ENCODE measurements at places on chromosomes 16 and 17.

- no peak for DNase-seq
These were observed 14.4 kb downstream of the TBKBP1 start for GRCh38 chr17:47708312-47708863.

DNA sequence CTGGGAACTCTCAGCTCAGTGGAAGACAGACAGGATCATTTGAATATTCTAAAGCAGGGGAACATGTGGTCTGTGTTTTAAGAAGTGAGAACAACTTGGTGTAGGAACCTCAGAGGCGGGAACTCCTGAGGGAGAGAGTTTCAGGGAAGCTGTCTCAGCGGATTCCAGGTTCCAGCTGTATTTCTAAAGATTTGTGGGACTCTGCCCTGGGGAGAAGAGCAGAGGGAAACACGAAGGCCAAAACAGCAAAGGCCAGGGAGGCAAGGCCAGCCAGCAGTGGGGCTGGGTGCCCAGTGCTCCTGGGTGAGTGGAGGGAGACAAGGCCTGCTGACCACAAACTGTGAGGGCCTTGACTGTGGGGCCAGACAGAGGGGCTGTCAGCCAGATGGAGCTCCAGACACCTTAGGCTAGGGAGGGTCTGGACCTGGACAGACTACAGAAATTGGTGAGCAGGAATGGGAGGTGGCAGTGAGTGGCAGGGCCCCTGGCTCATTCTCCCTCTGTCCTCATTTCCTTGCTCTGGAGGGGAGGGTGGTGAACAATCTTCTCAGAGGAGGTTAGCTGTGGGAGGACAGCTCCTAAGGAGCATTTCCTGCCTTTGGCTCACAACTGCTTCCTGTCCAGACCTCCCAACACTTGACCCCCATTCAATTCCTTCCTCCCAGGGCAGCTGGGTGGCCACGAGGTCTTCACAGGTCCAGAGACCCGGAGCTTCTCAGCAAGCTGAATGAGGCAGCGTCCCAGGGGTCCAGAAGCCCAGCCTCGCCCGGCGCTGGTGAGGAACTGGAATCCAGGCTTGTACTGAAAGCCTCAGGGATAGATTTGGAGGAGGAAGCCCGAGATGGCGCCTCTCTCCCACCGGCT, 21.0 kb upstream of the FZD2 start:
- no peak for DNase-seq

DNA sequence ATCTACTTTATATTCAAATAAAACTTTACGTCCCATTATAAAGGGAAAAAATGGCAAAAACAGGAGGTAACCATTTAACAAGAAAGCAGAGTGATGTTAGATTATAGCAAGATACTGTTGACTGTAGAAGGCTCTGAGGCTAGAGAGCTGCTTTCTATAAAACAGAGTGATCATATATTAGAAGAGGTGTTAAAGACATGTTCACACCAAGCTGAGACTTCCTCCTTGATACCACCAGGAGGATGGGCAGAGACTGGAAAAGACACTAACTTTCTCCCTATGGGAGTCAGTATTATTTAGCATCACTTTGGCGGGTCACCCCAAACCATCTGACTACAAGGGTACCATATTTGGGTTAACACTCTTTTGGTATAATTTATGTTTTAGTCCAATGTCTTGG, 687 bp upstream of the CIITA start:
- no peak for DNase-seq

DNA sequence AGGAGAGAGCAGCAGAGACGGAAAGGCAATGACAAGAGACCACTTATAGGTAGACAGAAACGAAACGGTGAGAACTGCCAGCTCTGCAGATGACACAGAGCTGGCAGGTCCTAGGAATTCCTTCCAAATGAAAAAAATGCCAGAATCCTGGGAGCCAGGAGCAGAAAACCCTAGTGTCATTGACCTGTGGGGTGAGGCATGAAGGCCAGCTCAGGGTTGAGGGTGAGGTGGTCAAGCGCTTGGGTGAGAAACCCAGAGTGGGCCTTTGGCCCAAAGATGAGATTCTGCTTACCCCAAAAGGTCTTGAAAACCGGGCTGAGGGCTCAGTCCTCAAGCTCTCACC, 9.2 kb downstream of the HIC1 start:
- no peak for DNase-seq

DNA sequence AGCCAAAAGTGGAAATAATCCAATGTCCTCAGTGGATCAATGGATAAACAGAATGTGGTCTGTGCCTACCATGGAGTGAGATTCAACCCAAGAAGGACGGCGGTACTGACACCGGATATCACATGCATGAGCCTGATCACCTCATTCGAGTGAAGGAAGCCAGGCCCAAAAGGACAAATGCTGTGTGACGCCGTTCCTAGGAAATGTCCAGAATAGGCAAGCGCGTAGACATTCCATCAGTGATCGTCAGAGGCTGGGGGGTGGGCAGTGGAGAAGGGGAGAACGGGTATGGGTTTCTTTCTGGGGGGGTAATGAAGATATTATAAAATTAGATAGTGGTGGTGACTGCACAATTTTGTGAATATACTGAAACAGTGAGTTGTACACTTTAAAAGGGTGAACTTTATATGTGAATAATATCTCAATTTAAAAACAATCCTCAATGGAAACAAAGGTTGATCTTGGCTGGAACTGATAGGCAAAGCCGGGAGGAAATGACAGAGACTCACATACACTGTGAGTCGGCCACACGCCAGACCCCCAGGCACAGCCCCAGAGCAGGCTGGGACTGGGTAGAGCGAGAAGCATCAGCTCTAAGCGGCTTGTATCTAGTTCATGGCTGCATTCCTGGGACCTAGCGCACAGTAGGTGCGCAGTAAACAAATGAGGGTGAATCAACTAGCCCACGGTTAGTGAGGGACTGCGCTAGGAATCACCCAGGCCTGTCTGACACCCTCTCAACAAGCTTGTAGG, 3.5 kb downstream of the DBNDD1 start:
- no peak for DNase-seq

GRCh38 chr16:23949630-23950290, 114.0 kb downstream of the PRKCB start:
- peak; percentile 70 for DNase-seq

- no peak for DNase-seq
These were observed 116.6 kb upstream of the C17orf78 start for GRCh38 chr17:37259030-37259735.

DNA sequence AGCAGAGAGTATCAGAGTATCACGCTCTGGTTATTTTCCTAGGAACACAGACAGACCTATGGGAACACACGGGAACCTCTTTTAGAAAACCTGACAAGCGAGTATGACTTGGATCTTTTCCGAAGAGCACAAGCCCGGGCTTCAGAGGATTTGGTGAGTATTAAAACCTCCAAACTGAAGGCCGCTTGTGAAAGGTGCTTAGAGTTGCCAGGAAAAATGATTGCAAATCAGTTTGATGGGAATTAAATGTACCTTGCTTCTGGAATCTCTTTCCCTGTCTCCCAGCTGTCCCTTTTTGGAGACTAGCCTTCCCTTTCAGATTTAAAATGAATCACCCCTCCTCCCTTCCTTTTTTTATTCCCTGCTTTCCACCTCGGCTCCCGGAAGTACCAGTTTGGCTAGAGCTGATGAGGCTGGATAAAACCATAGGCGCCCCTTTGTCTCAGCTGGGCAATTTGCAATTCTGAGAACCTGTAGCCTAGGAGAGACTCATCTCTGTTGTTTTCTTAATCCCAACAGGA, 27.3 kb downstream of the KAT7 start:
- no peak for DNase-seq

DNA sequence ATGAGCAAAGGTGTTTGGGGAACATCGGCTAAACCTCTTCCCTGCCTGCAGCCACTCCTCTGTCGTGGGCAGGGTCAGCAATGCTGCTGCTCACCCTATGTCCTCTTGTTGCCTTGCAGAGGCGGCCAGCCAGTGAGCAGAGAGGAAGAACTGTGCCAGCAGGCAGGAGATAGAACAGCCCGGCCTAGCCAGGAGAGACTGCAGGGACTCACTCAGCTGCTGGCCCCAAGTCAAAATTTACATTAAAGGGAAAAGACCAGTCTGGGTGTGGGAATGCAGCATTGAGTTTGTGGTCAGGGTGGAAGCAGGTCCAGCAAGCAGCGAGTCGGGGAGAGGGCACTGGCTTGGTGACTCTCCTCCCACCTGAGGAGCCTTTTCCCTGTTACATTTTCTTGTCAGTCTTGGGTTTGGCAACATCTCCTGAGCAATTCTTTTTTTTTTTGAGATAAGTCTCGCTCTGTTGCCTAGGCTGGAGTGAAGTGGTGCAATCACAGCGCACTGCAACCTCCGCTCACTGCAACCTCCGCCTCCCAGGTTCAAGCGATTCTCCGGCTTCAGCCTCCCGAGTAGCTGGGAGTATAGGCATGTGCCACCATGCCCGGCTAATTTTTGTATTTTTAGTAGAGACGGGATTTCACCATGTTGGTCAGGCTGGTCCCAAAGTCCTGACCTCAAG, 22.7 kb downstream of the LIG3 start:
- DNase-seq: no peak

DNA sequence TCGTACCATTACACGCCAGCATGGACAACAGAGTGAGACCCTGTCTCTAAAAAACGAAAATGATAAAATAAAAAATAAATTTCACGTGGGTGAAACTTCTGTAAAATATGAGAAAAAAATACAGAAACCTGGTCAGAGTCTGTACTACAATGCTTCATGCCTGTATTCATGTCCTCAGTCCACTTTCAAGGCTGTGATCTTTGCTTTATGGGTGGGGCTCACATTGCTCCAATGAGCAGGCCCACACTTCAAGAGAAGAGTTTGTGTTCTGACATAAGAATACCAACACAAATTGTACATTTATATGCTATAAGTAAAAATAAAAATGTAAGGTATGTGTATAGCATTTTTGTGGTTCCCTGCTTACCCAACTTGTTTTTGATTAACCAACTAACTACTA, 32.2 kb upstream of the ABCA3 start:
- no peak for DNase-seq

- DNase-seq: no peak
These were observed 435.6 kb upstream of the DYNLRB2 start for GRCh38 chr16:80105160-80105559.

GRCh38 chr17:19610879-19611278, 37.7 kb upstream of the ALDH3A2 start:
- no peak for DNase-seq

DNA sequence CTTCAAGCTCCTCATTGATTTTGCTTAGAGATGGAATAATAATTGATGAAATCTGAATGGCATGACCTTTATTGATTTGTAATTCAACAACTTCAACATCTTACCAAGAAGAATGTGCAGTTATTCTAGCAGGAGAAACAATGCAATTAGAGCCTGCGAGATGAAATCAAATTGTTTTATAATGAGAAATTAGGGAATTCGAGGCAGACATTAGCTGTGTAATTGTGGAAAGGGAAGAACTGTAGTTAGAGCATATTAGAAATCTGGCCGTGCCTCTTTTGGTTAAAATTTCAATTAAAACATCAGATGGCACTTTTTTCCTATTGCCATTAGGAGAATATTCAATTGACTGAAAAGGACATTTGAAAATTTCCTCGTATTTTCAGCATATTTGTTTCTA, 325.8 kb downstream of the WWOX start:
- no peak for DNase-seq
